ENCODE measurements at places on chromosomes 3 and 15. TPM values are rescaled to one million over a fixed set of nuclear protein-coding genes. Genes with fewer than 3 reads are reported as not detected.

- peaks cover 78% of the 10 kb centered on the region for H3K36me3 ChIP-seq
- H3K27ac ChIP-seq: no peak overlapping the region
- no peaks in the 10 kb centered on the region for H3K4me1 ChIP-seq
- DNase-seq: no peak
Observed at GRCh38 chr3:58141766-58142345, 68.9 kb downstream of the DNASE1L3 start.

DNA sequence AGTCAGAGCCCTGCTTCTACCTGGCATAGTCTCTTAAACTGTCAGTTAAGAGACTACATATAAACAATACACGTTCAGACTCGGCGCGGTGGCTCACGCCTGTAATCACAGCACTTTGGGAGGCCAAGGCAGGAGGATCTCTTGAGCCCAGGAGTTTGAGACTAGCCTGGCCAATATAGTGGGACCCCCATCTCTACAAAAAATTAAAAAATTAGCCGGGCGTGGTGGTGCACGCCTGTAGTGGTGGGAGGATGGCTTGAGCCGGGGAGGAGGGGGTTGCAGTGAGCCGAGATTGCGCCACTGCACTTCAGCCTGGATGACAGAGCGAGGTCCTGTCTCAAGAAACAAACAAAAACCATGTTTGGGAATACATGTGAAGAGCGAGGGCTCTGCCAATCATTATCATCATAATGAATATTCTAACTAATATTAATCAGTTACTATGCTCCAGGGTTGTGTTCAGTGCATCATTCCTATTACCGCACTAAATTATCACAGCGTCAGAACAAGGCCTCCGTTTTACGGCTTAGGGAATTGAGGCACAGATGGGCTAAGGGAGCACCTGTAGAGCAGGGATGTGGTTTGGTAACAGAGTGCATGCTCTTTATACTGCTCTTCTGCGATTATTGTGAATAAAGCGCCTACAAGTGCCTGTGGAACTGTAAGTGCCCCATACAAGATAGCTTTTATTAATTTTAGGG is 844 bp upstream of the UQCC5 start:
- H3K4me3 ChIP-seq: peak overlapping the region; percentile 71
- H3K27ac ChIP-seq: peak overlapping the region; percentile 54
- no peak for DNase-seq
- no peaks in the 10 kb centered on the region for H3K36me3 ChIP-seq

GRCh38 chr3:38084334-38085310 is 45.6 kb downstream of the DLEC1 start:
- H3K36me3 ChIP-seq: no peaks in the 10 kb centered on the region
- no peak overlapping the region for H3K4me3 ChIP-seq
- no peak overlapping the region for H3K27ac ChIP-seq
- no peaks in the 10 kb centered on the region for H3K27me3 ChIP-seq

Gene CAPN3
- 8.6 TPM for total RNA-seq

- peaks cover 9% of the 10 kb centered on the region for H3K4me1 ChIP-seq
- no peaks in the 10 kb centered on the region for H3K36me3 ChIP-seq
- H3K27ac ChIP-seq: no peak overlapping the region
- no peak overlapping the region for H3K4me3 ChIP-seq
Observed at GRCh38 chr3:37223141-37223558, 48.8 kb upstream of the LRRFIP2 start.

Gene PLIN1
- total RNA-seq: not detected

Gene DUOX1
- 0.32 TPM for total RNA-seq

Gene IL5RA
- total RNA-seq: not detected

- no peak overlapping the region for H3K27ac ChIP-seq
- H3K4me3 ChIP-seq: no peak overlapping the region
- H3K27me3 ChIP-seq: no peaks in the 10 kb centered on the region
- H3K36me3 ChIP-seq: 0 out of 2 replicates have a peak, but pooled peaks cover 3% of the 10 kb centered on the region
- peaks cover 37% of the 10 kb centered on the region for H3K4me1 ChIP-seq
Observed at GRCh38 chr15:41934843-41935242, 37.5 kb downstream of the EHD4 start.

DNA sequence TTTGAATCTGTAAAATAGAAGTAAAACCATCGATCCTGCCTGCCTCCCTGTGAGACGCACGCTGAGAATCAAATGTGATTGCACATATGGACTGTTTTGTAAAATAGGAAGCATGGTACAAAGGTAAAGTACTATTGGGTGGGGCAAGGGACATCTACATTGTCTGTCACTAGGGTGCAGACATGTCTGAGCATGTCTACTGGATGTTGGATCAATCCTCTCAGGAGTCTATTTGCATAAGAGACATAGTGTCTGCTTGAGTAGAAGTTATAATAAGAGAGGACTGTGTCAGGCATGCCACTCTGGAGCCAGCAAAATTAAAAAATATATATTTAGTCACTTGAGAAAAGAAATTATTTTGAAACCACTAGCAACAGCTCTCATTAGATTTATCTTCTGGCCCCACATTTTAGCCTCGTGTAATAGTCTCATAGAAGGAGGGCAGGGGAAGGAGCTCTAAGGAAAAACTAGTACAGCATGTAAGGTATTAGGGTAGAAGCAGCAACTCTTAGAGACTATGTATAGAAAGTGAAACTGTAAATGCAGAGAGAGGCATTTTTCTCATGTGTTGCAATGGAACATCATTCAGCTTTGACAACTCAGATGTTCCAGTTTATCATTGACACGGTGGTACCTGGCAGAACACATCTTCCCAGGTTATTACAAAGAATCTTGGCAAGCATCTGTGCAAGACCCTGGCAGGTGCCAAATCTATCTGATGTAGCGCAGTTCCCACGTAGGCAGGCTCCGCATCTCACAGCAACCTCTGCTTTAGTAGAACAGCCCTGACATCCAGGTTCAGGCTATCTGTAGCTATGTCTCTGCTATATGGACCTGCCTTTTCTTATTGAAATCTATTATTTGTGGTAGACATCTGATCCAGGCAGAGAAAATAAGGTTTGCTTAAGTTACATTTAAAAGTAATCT is 85.2 kb upstream of the CHL1 start:
- DNase-seq: no peak
- no peaks in the 10 kb centered on the region for H3K36me3 ChIP-seq
- H3K4me3 ChIP-seq: no peak overlapping the region

Gene PLSCR2
- total RNA-seq: not detected

- peaks cover 20% of the 10 kb centered on the region for H3K4me1 ChIP-seq
- H3K27me3 ChIP-seq: no peaks in the 10 kb centered on the region
- no peak for DNase-seq
- no peak overlapping the region for H3K4me3 ChIP-seq
- no peak overlapping the region for H3K27ac ChIP-seq
Observed at GRCh38 chr3:15889936-15890335, 92.2 kb upstream of the ANKRD28 start.

GRCh38 chr3:169662132-169662842 is 1.2 kb downstream of the MECOM start:
- H3K4me3 ChIP-seq: peak overlapping the region; percentile 64
- H3K36me3 ChIP-seq: no peaks in the 10 kb centered on the region
- H3K27me3 ChIP-seq: peaks cover 89% of the 10 kb centered on the region
- no peaks in the 10 kb centered on the region for H3K4me1 ChIP-seq

Gene CD200R1
- 0.38 TPM for total RNA-seq

DNA sequence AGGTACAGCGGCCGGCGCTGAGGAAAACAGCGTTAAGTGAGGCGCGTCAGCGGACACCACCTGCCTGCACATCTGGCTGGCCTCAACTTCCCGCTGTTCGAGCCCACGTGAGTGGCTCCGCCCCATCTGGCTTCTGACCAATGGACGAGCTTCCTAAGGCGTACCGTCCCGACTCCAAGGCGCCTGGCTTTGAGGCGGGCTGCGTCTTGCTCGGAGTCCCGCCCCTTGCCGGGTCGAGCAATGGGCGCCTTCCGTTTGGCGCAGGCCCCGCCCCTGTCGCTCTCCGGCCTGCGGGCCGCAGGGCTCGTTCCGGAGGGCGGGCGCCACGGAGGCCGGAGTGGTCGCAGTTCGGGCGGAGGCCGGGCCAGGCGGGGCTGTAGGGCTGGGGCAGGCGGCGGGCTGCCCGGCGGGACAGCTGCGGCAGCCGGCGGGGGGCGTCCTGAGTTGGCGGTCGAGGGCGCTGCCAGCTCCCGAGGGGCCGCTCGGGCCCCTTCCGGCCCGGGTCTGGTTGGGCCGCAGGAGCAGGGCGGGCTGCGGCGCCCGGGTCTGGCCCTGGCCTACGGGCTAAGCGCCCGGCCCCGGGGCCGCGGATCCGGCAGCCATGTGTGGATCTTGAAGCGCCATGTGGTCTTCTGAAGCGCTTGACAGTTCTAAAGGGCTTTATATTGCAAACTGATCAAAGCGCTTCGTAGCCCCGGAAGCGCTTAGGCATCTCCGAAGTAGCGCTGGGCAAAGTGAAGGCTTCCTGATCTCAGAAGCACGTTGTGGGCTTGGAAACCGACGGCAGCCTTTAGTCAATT is at the start of gene TATDN2:
Gene TATDN2, plus strand, starts transcription at position 276 of the 800 bp plus-strand sequence. CDS start 742 bp downstream, outside the sequence.
- no peaks in the 10 kb centered on the region for H3K27me3 ChIP-seq
- 0 out of 2 replicates have a peak, but pooled peaks cover 5% of the 10 kb centered on the region for H3K36me3 ChIP-seq
- peak within 1 kb of the TSS; percentile 83 for H3K4me3 ChIP-seq
- DNase-seq: peak; percentile 98
- peak within 1 kb of the TSS; percentile 72 for H3K27ac ChIP-seq

Gene SLC6A1
- not detected for total RNA-seq

GRCh38 chr3:3772920-3773319 is 26.3 kb upstream of the LRRN1 start:
- no peaks in the 10 kb centered on the region for H3K27me3 ChIP-seq
- no peaks in the 10 kb centered on the region for H3K36me3 ChIP-seq
- H3K27ac ChIP-seq: no peak overlapping the region

DNA sequence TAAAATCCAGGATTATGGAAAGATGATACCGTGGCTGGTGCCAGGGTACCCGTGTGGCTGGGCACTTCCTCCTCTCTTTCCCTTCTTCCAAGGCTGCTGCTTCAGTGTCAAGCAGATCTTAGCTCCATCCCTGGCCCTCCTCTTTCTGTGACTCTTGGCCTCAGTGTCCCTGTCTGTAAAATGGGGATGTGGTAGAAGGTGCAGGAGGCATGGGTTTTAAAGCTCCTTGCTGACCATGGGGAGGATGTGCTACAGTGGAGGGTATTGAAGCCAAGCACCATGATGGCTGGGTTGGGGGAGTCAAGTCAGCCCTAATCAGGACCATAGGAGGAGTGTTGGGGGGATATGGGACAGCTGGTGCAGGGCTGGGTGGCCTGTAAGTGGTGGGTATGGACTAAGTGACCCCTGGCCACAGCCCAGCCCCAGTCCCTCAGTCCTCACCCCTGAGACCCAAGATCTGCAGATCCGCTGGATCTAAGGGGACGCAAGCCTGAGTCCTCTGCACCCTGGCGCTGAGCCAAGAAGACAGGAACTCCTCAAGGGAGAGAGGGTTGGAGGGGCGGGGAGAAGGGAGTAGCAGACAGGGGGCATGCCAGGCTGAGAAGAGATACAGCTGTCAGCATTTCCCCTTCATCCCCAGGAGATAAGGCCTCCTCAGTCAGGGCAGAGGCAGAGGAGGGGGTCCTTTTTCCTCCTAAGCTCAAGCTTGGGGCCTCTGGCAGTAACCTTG is 12.0 kb downstream of the PTH1R start:
- no peaks in the 10 kb centered on the region for H3K36me3 ChIP-seq
- 0 out of 2 replicates have a peak, but pooled peaks cover 4% of the 10 kb centered on the region for H3K27me3 ChIP-seq
- no peaks in the 10 kb centered on the region for H3K4me1 ChIP-seq
- H3K27ac ChIP-seq: no peak overlapping the region
- no peak for DNase-seq

DNA sequence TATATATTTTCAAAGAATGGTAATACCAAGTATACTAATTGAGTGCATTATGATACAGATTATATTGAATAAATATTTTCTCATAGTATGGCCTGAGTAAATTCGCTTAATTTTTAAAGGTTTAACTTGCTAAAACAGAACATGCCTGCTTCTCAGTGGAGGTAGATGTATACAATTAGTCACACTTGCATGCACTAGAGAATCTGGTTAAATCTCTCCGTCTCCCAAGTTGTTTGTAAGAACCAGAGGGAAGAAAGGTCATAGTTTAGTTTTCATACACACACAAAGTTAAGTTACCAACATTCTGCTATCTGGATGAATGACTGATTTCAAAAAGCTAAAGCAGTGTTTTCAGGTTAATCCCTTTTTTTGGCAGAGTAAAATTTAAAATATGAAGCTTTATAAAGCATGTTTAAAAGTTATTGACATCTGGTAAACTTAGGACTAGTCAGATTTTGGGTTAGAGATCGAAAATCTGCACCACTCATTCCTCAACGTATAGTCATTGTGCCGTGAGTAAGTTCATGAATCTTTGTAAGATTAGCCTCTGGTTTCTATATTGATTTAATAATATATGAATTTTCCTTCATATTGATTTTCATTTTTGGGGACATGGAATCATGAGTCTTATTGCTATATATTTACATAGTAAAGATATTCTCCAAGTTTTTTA is 117.6 kb upstream of the SAMMSON start:
- DNase-seq: no peak
- H3K36me3 ChIP-seq: no peaks in the 10 kb centered on the region
- H3K27ac ChIP-seq: no peak overlapping the region
- H3K4me1 ChIP-seq: no peaks in the 10 kb centered on the region
- no peak overlapping the region for H3K4me3 ChIP-seq

Gene PFKFB4
- 12.6 TPM for total RNA-seq

GRCh38 chr15:89777782-89778380 is 1.7 kb downstream of the MESP2 start:
- DNase-seq: no peak
- H3K27me3 ChIP-seq: no peaks in the 10 kb centered on the region
- no peaks in the 10 kb centered on the region for H3K36me3 ChIP-seq

DNA sequence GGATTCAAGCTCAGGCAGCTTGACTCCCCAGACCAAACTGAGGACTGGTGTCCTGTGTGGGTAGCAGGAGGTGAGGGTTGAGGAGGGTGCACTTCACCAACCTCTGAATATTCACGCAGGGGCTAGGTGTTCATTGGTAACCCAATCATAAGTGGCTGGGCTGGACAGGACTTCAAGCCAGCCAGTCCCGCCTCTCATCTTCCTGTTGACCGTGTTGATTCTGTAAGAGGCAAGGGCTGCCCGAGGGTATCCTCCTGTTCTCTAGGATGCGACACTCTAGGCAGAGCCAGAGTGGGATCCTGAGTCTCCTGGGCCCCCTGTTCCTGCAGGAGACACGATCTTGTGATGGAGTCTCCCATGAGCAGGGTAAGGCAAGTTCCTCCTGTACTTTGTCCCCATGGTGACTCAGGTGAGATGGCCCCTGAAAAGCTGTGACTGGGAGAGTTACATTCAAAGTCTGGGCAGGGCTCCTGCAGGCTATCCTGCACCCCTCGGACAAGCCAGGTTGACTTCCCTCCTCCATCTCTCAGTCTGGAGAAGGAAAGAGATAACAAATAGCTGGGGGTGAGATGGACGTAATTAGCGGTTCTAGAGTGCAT is 58.1 kb upstream of the POMGNT2 start:
- no peak for DNase-seq
- H3K4me3 ChIP-seq: no peak overlapping the region
- H3K27me3 ChIP-seq: no peaks in the 10 kb centered on the region

Gene PHC3
- total RNA-seq: 17.5 TPM

Gene MGLL
- 59.2 TPM for total RNA-seq

Gene MNS1
- total RNA-seq: 2.9 TPM

Data from GM23248 (cell line).